Caco-2 (cell line): ENCODE measurements at places on chromosomes 2 and 18. TPM values are rescaled to one million over a fixed set of nuclear protein-coding genes. Genes with fewer than 3 reads are reported as not detected.

- no peak overlapping the region for H3K4me3 ChIP-seq
- no peak for DNase-seq
- no peak overlapping the region for H3K27ac ChIP-seq
- H3K36me3 ChIP-seq: no peaks in the 10 kb centered on the region
Measured at GRCh38 chr2:220192994-220193753, 565.7 kb downstream of the SLC4A3 start.

DNA sequence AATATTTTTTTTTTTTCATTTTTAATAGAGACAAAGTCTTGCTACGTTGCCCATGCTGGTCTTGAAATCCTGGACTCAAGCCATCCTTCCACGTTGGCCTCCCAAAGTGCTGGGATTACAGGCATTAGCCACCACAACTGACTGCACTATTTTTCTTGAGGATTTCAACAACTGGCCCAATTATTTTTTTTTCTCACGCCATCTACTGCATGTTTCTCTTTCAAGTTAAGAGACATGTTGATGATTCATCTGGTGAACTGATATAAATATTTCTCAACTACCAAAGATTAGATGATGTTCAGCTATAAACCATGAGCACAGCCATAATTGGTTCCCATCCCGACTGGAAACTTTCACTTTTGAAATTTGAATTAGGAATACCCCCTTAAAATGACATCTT, 688.4 kb upstream of the SYT4 start:
- no peaks in the 10 kb centered on the region for H3K27me3 ChIP-seq
- DNase-seq: no peak

GRCh38 chr2:96116879-96117533, 635 bp upstream of the ADRA2B start:
- H3K36me3 ChIP-seq: no peaks in the 10 kb centered on the region
- DNase-seq: no peak
- H3K27me3 ChIP-seq: no peaks in the 10 kb centered on the region
- H3K27ac ChIP-seq: no peak overlapping the region
- peaks cover 14% of the 10 kb centered on the region for H3K4me1 ChIP-seq

- H3K4me3 ChIP-seq: no peak overlapping the region
- H3K27ac ChIP-seq: peak overlapping the region; percentile 55
- no peaks in the 10 kb centered on the region for H3K27me3 ChIP-seq
Measured at GRCh38 chr18:50401295-50401694, 26.4 kb downstream of the SKA1 start.

DNA sequence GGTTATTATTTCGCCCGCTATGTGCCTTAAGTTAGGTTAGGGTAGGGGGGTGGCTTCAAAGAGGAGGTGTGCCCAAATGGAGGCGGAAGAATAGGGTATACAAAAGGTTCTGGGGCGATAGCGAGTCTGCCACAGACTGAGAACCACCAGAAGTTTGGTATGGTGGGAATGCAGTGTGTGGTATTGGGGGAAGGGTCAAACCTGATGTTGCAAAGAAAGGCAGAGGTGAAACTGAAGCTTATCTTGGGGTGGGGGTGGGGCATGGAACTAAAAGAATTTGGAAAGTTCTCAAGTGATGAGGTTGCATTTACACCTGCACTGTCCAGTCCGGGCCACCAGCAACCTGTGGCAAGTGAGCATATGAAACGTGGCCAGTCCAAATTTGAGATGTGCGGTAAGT, 11.8 kb upstream of the CCBE1 start:
- no peak for DNase-seq
- no peaks in the 10 kb centered on the region for H3K4me1 ChIP-seq
- no peak overlapping the region for H3K27ac ChIP-seq
- H3K36me3 ChIP-seq: no peaks in the 10 kb centered on the region

DNA sequence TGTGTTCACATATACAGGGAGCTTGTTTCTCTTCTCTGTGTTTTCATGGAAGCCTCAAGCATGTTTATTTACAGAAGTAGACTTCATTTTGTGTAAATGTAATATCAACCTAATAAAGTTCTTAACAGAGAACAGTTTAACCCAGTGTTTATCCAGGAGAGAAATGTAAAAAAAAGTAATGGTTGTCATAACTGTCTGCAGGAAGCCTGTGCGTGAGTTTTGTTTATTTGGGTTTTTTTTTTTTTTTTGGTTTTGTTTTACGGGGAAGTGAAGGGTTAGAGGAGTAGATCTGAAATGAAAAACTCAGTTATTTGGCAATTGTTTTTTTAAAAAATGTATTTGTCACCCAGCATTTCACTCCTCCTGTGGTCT, 124.7 kb downstream of the RAPGEF4 start:
- H3K27me3 ChIP-seq: no peaks in the 10 kb centered on the region
- no peaks in the 10 kb centered on the region for H3K36me3 ChIP-seq
- no peaks in the 10 kb centered on the region for H3K4me1 ChIP-seq
- no peak overlapping the region for H3K27ac ChIP-seq
- DNase-seq: no peak

DNA sequence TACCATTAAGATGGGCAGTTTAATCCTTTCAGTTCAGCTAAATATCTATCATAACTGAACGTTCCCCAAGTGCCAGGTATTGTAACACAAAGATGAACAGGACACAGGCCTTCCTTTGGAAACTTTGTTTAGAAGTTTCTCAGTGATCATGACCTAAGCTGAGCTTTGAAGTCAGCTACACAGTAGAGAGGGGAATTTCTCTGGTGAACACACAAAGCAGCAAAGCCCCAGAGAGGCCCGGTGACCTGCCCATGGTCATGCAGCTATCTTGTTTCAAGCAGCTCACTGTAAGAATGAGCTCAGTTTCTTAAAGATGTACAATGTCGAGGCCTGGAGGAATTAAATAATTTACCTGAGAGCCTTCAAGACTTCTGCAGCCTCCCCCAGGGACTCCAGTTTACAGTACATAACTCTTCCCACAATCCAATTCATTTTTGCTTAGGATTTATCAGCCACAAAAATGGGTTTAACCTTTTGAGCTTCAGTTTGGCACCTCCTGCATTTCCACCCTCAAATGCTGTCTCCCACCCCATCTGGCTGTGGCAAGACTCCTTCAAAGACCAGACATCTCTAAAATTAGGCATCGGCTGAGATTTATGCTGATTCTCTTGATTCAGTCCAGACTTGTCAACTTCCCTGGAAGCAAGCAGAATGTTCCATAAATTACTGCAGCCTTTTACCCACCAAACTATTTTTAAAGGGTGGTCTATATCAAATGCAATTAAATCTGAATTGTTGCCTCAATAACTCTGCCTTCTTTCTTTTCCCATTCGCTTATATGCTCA, 325.6 kb downstream of the TXNL1 start:
- H3K4me1 ChIP-seq: no peaks in the 10 kb centered on the region
- H3K4me3 ChIP-seq: no peak overlapping the region
- H3K27me3 ChIP-seq: no peaks in the 10 kb centered on the region

DNA sequence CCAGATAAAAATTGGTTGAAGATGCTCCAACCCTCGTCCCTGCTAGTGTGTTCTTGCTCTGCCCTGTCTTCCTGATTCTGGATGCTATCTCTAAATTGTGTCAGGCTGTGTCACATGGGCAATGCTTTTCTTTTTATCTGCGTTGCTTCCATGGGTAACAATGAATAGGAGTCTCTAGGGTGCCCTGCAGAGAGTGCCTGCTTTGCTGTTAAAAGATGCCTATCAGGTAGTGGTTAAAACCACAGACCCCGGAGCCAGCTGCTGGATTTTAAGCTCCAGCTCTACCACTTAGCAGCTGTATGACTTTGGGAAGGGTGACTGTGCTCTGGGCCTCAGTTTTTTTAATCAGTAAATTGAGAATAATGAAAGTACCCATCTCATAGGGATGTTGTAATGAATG, 340.3 kb downstream of the PLCL1 start:
- no peak overlapping the region for H3K4me3 ChIP-seq
- DNase-seq: no peak
- no peak overlapping the region for H3K27ac ChIP-seq
- H3K36me3 ChIP-seq: no peaks in the 10 kb centered on the region

- DNase-seq: no peak
- no peak overlapping the region for H3K4me3 ChIP-seq
- no peaks in the 10 kb centered on the region for H3K4me1 ChIP-seq
- no peaks in the 10 kb centered on the region for H3K36me3 ChIP-seq
- no peak overlapping the region for H3K27ac ChIP-seq
Measured at GRCh38 chr2:103880081-103880834, 973.7 kb upstream of the POU3F3 start.

GRCh38 chr2:5144159-5144558, 548.0 kb upstream of the SOX11 start:
- H3K4me1 ChIP-seq: no peaks in the 10 kb centered on the region
- no peaks in the 10 kb centered on the region for H3K27me3 ChIP-seq
- no peak for DNase-seq
- no peaks in the 10 kb centered on the region for H3K36me3 ChIP-seq
- no peak overlapping the region for H3K27ac ChIP-seq

DNA sequence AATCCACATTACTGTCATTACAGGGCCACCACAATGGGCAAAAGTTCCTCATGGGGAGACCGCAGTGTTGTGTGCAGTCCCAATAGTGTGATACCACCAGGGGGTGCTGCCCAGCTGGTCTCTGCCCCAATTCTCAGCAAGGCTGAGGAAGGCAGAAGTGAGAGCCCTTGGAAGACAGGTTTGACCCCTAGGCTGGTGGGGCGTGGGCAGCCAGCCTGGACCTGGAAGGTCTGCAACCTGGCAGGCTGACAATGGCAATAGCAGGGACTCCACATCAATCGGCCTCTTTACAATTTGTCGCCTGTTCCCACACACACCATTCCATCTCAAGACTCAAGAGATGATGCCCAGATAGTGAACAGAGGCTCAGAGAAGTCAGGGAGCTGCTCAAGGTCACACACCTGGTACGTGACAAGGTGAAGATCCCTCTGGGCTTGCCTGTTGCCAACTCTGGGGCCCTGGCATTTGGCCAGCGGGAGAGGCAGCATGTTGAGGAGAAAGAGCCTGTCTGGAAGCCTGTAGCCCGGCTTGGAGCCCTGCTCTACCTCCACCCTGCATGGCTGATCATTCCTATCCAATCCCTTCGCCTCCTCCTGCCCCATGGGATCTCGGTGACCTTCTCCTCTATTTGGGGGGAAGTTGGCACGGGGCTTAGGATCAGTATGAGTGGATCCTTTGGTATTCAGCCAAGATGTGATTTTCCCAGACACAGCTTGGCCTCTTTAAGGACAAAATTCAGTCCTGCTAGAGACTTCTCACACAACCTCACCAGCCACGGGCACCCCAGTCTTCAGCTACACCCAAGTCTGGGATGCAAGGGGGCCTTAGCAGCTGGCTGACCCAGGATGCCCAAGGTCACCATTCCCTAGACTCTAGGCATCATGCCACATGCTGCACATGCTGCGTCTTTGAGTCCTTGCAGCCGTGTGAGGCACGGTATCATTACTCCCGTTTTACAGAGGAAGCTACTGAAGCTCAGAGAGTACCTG, 2.9 kb upstream of the ATOH8 start:
- no peaks in the 10 kb centered on the region for H3K36me3 ChIP-seq
- H3K4me3 ChIP-seq: no peak overlapping the region
- no peak overlapping the region for H3K27ac ChIP-seq
- H3K4me1 ChIP-seq: peaks cover 11% of the 10 kb centered on the region

DNA sequence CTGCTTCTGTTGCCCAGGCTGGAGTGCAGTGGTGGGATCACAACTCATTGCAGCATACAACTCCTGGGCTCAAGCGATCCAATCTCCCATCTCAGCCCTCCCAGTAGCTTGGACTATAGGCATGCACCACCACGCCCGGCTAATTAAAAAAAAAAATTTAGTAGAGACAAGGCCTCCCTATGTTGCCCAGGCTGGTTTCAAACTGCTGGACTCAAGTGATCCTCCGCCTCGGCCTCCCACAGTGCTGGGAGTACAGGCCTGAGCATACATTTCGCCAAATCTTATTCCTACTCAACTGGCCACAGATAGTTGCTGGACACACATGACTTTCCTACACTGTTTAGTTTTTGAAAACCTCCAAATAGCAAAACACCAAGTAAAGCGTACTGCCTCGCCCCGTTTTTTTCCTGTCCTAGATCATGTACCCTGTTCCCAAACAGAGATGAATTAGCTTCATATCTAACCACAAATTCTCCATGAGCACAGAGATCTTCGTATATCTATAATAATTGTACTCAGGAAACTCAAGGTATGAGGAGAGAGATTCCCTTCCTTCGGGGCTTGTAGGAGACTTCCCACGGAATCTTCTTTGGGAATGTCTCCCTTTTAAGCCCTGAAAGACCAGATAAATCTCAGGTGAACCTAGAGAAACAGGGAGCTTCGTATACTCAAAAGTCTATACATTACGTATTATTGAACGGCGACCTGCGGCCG, 598 bp upstream of the C2orf69 start:
- peak overlapping the region; percentile 54 for H3K4me3 ChIP-seq
- H3K36me3 ChIP-seq: no peaks in the 10 kb centered on the region
- H3K4me1 ChIP-seq: peaks cover 12% of the 10 kb centered on the region
- no peak for DNase-seq
- peak overlapping the region; percentile 96 for H3K27ac ChIP-seq
- no peaks in the 10 kb centered on the region for H3K27me3 ChIP-seq

GRCh38 chr2:9003616-9004337, at the start of gene MBOAT2:
TSS of gene MBOAT2 (minus strand) at chr2:9003684. CDS start at chr2:9003614, 70 bp downstream.
- peak within 1 kb of the TSS; percentile 90 for H3K27ac ChIP-seq
- H3K4me3 ChIP-seq: peak within 1 kb of the TSS; percentile 83
- H3K27me3 ChIP-seq: no peaks in the 10 kb centered on the region
- H3K36me3 ChIP-seq: no peaks in the 10 kb centered on the region
- DNase-seq: peak; percentile 95
- H3K4me1 ChIP-seq: peaks cover 8% of the 10 kb centered on the region

- H3K36me3 ChIP-seq: no peaks in the 10 kb centered on the region
- DNase-seq: no peak
- H3K27me3 ChIP-seq: no peaks in the 10 kb centered on the region
- H3K4me1 ChIP-seq: no peaks in the 10 kb centered on the region
- no peak overlapping the region for H3K27ac ChIP-seq
Measured at GRCh38 chr18:47262301-47263149, 11.1 kb upstream of the SKOR2 start.

GRCh38 chr18:53780666-53781065, 443.8 kb downstream of the MBD2 start:
- no peaks in the 10 kb centered on the region for H3K27me3 ChIP-seq
- no peak overlapping the region for H3K27ac ChIP-seq
- no peaks in the 10 kb centered on the region for H3K4me1 ChIP-seq
- no peak for DNase-seq
- no peak overlapping the region for H3K4me3 ChIP-seq

CYP26B1 gene
- total RNA-seq: 1.7 and 2.8 TPM in 2 replicates

ANO7 gene
- total RNA-seq: 4.1 and 4.7 TPM in 2 replicates

PDE11A gene
- total RNA-seq: 0.21 and 0.25 TPM in 2 replicates

FAM237A gene
- not detected in 2 replicates for total RNA-seq

HOXD12 gene
- total RNA-seq: not detected in 2 replicates

GPAT2 gene
- not detected in 2 replicates for total RNA-seq
